ENCODE measurements at places on chromosomes 2 and 18.

GRCh38 chr2:221392228-221392881 lies 179.7 kb downstream of the EPHA4 start:
- no peak overlapping the region for H3K27ac ChIP-seq
- no peak for DNase-seq
- no peaks in the 10 kb centered on the region for H3K36me3 ChIP-seq
- no peaks in the 10 kb centered on the region for H3K27me3 ChIP-seq
- no peaks in the 10 kb centered on the region for H3K4me1 ChIP-seq

GRCh38 chr2:205706769-205707381 lies 24.6 kb downstream of the NRP2 start:
- no peak overlapping the region for H3K4me3 ChIP-seq
- peaks cover 9% of the 10 kb centered on the region for H3K4me1 ChIP-seq
- H3K27me3 ChIP-seq = no peaks in the 10 kb centered on the region
- no peaks in the 10 kb centered on the region for H3K36me3 ChIP-seq
- DNase-seq = no peak

DNA sequence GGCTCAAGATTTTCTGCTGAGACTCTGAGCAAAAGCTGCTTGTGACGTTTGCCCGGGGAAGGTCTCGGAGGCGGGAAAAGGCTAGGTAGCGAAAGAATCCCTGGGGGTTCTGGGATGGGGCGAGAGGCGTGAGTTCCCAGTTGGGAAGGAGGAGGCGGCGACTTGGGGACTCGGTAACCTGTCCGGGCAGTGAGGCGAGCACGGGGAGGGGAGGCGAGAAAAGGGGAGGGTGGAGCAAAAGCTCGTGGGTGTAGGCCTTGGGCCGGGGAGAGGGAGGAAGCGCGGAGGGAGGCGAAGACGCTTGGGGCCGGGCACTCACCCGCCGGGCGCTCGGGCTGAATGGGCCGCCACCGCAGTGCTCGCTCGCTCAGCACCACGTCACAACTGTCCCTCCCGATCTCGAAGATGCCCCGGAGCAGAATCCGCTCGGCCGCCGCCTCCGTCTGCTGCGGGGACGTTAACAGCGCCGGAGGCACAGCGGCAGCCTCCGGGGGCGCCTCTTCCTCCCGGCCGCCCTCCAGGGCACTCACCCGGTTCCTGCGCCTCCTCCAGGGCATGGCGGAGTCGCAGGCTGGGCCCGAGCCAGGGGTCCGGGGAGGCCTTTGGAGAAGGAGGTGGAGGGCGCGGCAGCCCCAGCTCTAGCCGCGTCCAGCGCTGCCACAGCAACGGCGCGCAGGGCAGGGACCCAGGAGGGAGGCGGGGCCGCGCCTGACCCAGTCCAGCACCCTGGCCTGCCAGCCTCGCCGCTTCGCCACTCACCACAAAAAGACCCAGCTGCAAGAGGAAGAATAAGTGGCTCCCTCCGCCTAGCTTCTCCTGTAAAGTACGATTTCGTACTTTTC lies at the start of gene CERKL:
CERKL (minus strand) TSS at position 656 of the 842 bp plus-strand sequence; CDS start at position 557, 99 bp downstream.
- H3K36me3 ChIP-seq = no peaks in the 10 kb centered on the region
- H3K4me3 ChIP-seq = no peak within 1 kb of the TSS
- H3K4me1 ChIP-seq = peaks cover 3% of the 10 kb centered on the region
- DNase-seq = peak; percentile 2
- H3K27ac ChIP-seq = no peak within 1 kb of the TSS

DNA sequence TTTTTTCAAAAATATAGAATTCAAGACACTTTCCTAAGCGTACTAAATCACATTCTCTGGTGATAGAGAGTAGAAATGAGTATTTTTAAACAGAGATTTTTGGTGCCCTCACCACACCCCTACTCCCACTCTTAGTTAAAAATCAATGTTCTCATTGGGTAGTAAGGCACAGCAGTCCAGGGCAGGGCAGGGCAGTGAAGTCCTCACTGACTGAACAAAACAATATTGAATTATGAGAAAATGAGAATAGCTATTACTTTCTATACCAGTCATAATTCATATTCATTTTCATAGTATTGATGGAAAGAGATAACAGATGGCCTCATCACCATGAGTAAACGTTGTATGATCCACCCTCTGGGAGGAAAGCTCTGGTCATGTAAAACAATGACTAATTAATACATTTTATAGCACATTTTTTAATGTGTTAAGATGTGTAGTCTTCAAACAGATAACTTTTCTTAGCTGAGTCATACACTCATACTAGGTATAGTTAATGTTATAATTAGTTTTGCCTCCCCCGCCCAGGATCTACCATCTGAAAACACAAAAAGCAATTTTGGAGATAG lies 686.1 kb downstream of the KCNJ3 start:
- H3K4me3 ChIP-seq = no peak overlapping the region
- no peak overlapping the region for H3K27ac ChIP-seq
- no peak for DNase-seq
- no peaks in the 10 kb centered on the region for H3K36me3 ChIP-seq
- H3K27me3 ChIP-seq = no peaks in the 10 kb centered on the region
- no peaks in the 10 kb centered on the region for H3K4me1 ChIP-seq

DNA sequence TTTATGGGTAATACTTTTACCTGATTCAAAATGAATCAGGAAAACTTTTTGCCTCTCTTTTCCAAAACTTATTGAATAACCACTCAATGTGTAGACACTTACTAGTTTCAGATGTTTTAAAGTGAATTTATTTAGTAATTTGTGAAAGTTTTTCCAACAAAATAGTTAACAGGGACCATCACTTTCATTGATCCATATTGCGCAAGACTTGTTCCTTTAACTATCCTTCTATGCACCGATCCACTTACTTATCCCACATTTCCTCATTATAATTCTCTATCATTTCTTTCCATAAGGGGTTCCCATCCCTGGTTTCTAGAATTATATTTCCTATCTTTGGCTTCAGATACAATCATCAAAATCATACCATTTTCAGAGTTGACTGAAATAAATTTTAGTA lies 48.3 kb downstream of the CDH19 start:
- no peaks in the 10 kb centered on the region for H3K4me1 ChIP-seq
- no peaks in the 10 kb centered on the region for H3K36me3 ChIP-seq
- DNase-seq = no peak
- no peak overlapping the region for H3K4me3 ChIP-seq

GRCh38 chr2:5365871-5366461 lies 326.2 kb upstream of the SOX11 start:
- no peak overlapping the region for H3K4me3 ChIP-seq
- no peak for DNase-seq
- H3K27me3 ChIP-seq = no peaks in the 10 kb centered on the region
- no peaks in the 10 kb centered on the region for H3K4me1 ChIP-seq
- no peaks in the 10 kb centered on the region for H3K36me3 ChIP-seq

DNA sequence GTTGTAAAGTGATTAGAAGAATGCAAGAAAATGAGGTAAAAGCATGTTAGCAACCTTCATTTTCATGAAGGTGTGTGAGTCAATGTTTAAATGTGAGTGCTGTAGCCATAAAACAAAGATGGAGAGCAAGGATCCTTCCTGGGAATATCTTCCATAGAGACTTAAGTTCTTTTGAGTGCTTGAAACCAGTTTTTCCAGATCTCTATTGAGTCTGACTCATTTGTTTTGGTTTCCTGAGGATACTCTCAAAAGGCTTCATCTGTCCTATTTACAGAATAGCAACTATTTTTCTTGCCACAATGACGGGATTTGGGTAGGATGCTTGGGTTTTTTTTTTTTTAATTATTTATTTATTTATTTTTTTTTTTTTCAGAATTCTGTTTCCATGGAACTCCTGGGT lies 45.9 kb upstream of the ASB1 start:
- DNase-seq = no peak
- H3K4me1 ChIP-seq = peaks cover 22% of the 10 kb centered on the region
- no peak overlapping the region for H3K4me3 ChIP-seq
- no peaks in the 10 kb centered on the region for H3K27me3 ChIP-seq
- H3K27ac ChIP-seq = no peak overlapping the region
- no peaks in the 10 kb centered on the region for H3K36me3 ChIP-seq

GRCh38 chr18:22168360-22168921 lies 948 bp upstream of the GATA6 start:
- H3K27ac ChIP-seq = no peak overlapping the region
- H3K36me3 ChIP-seq = no peaks in the 10 kb centered on the region

GRCh38 chr18:73636355-73636754 lies 511.3 kb downstream of the FBXO15 start:
- H3K27ac ChIP-seq = no peak overlapping the region
- no peaks in the 10 kb centered on the region for H3K36me3 ChIP-seq
- no peaks in the 10 kb centered on the region for H3K4me1 ChIP-seq
- no peak overlapping the region for H3K4me3 ChIP-seq
- no peak for DNase-seq

DNA sequence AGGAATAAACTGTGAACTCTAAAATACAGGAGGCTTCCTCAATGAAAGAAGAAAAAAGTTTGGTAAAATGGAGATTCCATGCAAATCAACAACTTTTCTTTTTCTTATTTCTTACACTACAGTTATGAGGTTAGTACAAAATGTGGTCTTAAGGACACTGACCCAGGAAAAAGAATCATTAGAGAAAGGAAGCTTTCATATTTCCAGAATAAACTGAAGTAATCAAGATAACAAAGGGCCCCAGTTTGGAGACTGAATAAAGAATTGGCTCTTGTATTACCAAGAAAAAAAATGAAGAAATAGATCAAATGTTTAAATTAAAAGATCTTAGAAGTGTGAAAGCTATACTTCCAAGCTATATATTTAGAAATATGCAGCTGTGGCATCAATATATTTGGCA lies 72.3 kb downstream of the SLC66A3 start:
- H3K27ac ChIP-seq = no peak overlapping the region
- H3K27me3 ChIP-seq = no peaks in the 10 kb centered on the region
- no peak overlapping the region for H3K4me3 ChIP-seq
- peaks cover 7% of the 10 kb centered on the region for H3K36me3 ChIP-seq
- DNase-seq = no peak

DNA sequence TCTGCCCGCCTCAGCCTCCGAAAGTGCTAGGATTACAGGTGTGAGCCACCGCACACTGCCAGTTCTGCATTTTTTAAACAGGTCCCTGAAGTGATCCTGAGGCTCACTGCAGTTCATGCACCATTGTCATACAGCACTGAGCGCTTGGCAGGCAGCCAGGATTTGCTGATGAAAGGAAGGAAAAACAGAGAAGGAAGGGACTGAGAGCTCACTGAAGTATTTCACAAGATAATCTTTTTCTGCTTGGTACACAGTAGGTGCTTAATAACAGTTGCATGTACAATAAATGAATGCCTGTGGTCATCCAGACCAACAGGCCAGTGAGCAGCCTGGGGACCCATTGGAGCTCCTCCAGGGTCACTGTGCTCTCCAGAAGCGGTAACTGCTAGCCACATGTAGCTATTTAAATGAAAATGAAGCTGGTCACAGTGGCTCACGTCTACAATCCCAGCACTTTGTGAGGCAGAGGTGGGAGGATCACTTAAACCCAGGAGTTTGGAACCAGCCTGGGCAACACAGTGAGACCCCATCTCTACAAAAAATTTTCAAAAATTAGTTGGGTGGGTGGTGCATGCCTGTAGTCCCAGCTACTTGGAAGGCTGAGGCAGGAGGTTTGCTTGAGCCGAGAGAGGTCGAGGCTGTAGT lies 33.1 kb upstream of the SMAD7 start:
- no peak overlapping the region for H3K4me3 ChIP-seq
- H3K27me3 ChIP-seq = no peaks in the 10 kb centered on the region
- DNase-seq = no peak
- H3K4me1 ChIP-seq = no peaks in the 10 kb centered on the region
- H3K27ac ChIP-seq = no peak overlapping the region
- H3K36me3 ChIP-seq = no peaks in the 10 kb centered on the region

- no peaks in the 10 kb centered on the region for H3K27me3 ChIP-seq
- no peak overlapping the region for H3K4me3 ChIP-seq
- no peak overlapping the region for H3K27ac ChIP-seq
- no peaks in the 10 kb centered on the region for H3K36me3 ChIP-seq
Measured at GRCh38 chr18:75215663-75216062, 5.1 kb downstream of the TSHZ1 start.

GRCh38 chr2:173048897-173049661 lies 26.6 kb upstream of the MAP3K20 start:
- H3K27me3 ChIP-seq = no peaks in the 10 kb centered on the region
- no peak overlapping the region for H3K4me3 ChIP-seq
- no peak overlapping the region for H3K27ac ChIP-seq
- H3K4me1 ChIP-seq = no peaks in the 10 kb centered on the region
- no peak for DNase-seq
- no peaks in the 10 kb centered on the region for H3K36me3 ChIP-seq

- no peaks in the 10 kb centered on the region for H3K4me1 ChIP-seq
- DNase-seq = no peak
- no peaks in the 10 kb centered on the region for H3K36me3 ChIP-seq
- H3K27me3 ChIP-seq = no peaks in the 10 kb centered on the region
Measured at GRCh38 chr2:81304154-81304830, 999.7 kb upstream of the LRRTM1 start.

GRCh38 chr2:82825410-82826090 lies 1633.5 kb downstream of the SUCLG1 start:
- no peaks in the 10 kb centered on the region for H3K27me3 ChIP-seq
- H3K4me3 ChIP-seq = no peak overlapping the region
- H3K4me1 ChIP-seq = no peaks in the 10 kb centered on the region
- no peak for DNase-seq
- H3K27ac ChIP-seq = no peak overlapping the region

- H3K27ac ChIP-seq = no peak overlapping the region
- H3K4me3 ChIP-seq = no peak overlapping the region
- no peaks in the 10 kb centered on the region for H3K36me3 ChIP-seq
- no peaks in the 10 kb centered on the region for H3K4me1 ChIP-seq
- H3K27me3 ChIP-seq = no peaks in the 10 kb centered on the region
- no peak for DNase-seq
Measured at GRCh38 chr18:47081578-47081977, 46.2 kb upstream of the ELOA2 start.

DNA sequence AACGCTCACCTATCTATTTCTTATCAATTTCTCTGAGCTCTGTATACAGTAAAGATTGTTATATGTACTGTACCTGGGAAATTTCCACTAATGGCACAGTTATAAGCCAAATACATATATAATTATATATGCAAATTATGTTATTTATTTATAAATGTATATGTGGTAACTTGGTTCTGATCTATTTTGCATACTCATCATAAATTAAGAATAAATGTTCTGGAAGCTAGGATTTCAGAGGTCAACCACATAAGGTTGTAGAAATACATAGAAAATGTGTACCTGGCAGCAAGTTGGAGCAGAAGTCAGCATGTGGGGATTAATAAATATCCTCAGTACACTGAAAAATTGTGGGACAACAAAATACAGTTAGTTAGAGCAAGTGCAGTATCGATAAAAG lies 353.7 kb upstream of the ZNF521 start:
- H3K27ac ChIP-seq = no peak overlapping the region
- DNase-seq = no peak
- no peak overlapping the region for H3K4me3 ChIP-seq
